ENCODE measurements at places on chromosomes 7 and 10.

GRCh38 chr10:111390813-111391563 lies 314.2 kb downstream of the ADRA2A start:
- no peak for DNase-seq

DNA sequence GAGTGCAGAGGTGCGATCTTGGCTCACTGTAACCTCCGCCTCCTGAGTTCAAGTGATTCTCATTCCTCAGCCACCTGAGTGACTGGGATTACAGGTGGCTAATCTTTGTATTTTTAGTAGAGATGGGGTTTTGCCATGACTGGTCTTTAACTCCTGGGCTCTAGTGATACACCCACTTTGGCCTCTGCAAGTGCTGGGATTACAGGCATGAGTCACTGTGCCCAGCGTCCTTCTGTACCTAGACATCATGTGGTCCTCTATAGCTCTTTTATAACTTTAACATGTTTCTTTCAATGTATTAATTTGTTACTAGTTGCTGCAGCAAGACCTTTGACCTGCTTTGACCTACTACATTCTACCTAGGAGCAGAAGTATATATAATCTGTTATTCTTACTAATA lies 38.7 kb upstream of the BICC1 start:
- DNase-seq = no peak

GRCh38 chr7:152336754-152337368 lies 98.9 kb downstream of the KMT2C start:
- DNase-seq = no peak

GRCh38 chr10:35127289-35127891 lies 744 bp downstream of the CREM start:
- DNase-seq = no peak

DNA sequence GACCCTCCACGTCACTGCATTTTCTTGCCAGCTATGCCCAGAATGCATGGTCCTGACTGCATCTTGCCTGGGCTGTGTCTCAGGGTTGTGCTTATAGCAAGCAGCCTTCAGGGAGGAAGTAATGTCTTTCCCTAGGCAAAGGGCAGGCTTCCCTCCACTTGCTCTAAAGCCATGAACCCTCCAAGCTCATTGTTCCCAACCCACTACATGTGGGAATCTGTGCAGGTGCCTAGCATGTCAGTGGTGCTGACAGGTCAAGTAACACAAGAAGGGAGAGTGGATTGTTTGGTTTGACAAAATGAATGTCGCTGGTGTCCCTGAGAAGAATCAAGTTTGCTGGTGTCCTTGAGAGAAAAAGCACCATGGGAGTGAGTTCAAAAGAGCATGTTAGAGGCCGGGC lies 53.9 kb upstream of the UCN3 start:
- DNase-seq = no peak

- no peak for DNase-seq
Measured at GRCh38 chr7:65404020-65404419, 30.4 kb downstream of the ZNF92 start.

- DNase-seq = no peak
Measured at GRCh38 chr10:96511044-96511945, 2.4 kb downstream of the TLL2 start.

DNA sequence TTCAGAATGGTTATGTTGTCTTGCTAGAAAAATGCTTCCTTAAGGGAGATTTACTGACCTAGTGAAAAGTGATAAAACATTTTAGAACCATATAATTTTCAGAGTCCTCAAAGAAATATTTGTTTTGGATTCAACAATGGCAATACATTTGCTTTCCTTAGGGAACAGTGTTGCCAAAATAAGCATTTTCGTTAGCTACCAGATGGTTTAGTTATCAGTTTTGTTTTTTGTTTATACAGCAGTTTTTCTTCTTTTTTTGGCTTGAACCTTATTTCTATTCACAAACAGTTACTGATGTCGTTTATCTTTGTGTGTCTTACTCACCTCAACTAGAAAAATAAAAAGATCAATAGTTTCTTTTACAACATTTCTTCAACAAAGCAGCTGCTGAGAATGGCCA lies 48.6 kb downstream of the EXOC4 start:
- peak; percentile 68 for DNase-seq

- no peak for DNase-seq
Measured at GRCh38 chr7:136502162-136502561, 366.3 kb upstream of the CHRM2 start.

DNA sequence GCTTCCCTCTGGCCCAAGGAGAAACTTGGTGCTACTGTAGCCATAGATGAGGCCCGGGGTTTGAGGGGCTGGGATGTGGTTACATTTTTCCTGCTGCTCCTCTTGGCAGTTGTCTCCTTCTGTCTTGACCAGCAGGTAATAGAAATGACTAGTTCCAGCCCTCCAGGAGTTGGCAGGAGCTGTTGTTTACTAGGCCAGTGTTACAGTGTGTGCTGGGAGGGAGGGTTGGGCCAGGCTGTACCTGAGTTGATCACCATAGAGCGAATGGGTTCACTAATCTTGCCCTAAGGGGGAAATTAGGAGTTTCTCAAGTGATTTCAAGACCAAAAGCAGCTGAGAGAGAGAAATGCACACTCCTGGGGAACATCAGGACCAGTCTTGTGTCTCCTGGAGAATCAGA lies 34.9 kb downstream of the PAX2 start:
- peak; percentile 44 for DNase-seq

- DNase-seq = no peak
Measured at GRCh38 chr10:27550823-27551222, 46.7 kb downstream of the RAB18 start.

GRCh38 chr10:22551681-22552365 lies 162.6 kb downstream of the PIP4K2A start:
- DNase-seq = no peak

DNA sequence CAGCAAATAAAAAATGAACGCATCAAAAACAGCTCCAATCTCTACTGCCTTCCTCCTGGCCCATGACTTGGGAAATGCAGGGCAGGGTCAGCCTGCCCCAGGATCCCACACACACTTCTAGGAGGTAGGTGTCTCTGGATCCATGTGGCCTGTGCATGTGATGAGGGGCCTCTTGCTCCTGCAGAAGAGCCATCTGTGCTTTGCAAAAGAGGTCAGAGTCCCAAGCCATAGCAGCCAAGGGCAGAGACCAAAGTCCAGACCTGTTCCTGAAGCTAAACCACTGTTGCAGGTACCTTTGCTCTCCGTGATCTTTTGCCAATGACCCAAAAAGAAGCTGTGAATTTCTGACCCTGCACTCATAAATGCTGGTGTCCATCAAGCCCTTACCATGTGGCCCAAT lies 57.1 kb downstream of the KCNMA1 start:
- DNase-seq = no peak

DNA sequence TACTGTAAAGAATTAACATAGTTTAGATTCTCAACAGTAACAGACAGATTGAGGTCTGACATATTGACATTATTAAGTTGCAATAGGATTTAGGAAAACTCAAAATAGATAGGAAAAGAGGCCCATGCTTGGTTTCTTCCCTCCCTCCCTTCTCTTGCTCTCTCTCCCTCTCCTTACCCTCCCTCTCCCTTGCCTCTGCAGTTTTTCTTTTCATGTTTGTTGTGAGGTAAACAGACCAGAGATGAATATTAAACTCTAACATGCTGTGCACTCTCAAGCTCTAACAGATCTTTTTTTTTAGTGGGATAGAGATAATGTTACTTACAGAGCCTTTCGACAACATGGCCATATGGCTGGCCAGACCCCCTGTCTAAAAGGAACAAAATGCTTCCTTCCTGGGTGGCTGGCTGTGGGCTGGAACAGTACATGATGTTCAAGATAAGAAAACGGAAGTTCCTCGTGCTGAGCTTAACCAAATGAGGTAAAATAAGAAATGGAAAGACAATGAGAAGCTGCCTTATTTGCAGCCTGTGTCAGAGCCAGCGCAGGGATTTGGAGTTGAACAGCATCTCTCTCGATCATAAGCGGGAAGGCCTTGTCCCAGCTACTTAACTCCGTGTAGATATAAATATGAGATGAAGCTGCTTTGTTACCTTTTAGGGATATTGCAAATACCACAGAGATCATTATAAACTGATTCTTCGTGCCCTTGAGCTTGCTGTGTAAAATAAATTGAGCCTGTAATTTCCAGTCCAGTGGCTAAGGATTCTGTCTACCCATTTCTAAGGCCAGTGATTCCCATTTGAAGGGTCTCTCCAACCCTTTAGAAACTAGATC lies 391.9 kb upstream of the NPVF start:
- DNase-seq = peak; percentile 47

DNA sequence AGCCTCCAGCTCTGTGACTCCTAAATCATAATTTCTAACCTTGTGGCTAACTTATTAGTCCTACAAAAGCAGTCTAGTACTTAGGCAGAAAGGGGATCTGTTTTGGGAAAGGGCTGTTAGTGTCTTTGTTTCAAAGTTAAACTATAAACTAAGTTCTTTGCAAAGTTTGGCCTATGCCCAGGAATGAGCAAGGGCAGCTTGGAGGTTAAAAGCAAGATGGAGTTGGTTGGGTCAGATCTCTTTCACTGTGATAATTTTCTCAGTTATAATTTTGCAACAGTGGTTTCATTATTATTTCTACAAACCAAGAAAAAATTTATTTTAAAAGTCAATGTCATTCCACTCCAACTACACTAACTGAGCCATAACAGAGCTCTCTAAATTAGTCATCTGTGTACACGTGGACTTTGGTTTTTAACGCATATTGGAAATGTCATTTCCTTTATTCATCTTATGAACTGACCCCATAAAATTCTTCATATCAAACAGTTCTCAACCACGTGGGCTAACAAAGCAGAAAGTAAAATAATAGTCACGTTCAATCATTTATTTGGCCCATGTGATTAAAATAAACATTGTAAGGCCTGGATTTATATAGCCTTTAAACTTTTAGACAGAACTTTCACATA lies 143.2 kb upstream of the C7orf33 start:
- peak; percentile 78 for DNase-seq

DNA sequence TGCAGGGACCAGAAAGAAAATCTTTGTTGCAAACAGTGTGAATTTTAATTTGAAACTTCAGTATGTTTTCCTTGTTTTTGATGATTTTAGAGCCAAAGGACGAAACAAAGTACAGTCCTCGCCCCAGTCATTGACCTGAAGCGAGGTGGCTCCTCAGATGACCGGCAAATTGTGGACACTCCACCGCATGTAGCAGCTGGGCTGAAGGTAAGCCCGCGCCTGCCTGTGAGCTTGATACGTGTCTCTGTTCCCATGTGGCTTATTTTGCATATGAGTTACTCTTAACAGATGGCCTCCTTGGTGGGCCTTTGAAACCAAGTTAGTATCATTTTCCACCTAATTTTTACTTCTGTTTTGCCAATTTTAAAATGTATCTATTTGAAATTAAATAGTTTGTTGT lies 12.3 kb downstream of the RBM17 start:
- no peak for DNase-seq

GRCh38 chr7:20030417-20030816 lies 186.8 kb downstream of the MACC1 start:
- DNase-seq = no peak

GRCh38 chr10:59006511-59007306 lies 169.7 kb upstream of the PHYHIPL start:
- no peak for DNase-seq

- DNase-seq = no peak
Measured at GRCh38 chr10:74335501-74335900, 184.5 kb downstream of the ADK start.

- no peak for DNase-seq
Measured at GRCh38 chr10:29804025-29804852, 169.5 kb upstream of the SVIL start.

DNA sequence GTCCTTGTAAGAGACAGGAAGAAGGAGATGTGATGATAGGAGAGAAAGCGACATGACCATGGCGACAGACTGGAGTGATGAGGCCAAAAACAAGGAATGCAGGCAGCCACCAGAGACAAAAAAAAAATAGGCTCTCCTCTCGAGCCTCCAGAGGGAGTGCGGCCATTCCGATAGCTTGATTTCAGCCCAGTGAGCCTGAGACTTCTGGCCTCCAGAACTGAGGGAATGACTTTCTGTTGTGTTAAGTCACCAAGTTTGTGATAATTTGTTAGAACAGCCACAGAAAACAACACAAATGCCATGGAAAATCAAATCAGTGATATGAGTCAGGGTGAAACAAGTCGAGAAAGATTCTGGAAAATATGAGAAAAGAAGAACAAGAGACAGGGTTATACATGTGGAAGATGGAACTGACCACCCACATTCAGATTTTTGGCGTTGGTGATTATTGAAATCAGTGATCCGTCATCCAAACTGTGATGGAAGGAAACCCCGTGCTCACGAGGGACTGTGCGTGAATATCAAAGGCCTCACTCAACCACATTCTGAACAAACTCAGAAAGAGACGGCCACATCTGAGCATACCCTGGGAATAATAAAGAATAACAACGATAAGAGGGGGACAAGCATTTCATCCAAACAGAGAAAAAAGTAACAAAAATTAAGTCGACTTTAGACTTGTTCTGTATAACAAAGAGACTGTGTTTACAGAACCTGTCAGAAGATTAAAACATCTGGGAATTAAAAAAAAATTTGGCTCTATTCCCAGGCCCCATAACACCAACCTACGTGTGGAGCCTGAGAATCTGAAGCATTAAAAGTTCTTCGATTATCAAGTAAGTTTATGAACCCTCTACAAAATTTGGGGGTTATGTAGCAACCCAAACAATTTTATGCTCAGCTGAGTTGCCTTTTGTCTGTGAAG lies 72.1 kb downstream of the EEPD1 start:
- DNase-seq = no peak

GRCh38 chr7:114070246-114070645 lies 151.4 kb upstream of the PPP1R3A start:
- DNase-seq = no peak

- no peak for DNase-seq
Measured at GRCh38 chr7:128210590-128211570, 30.2 kb upstream of the LEP start.

GRCh38 chr7:136142583-136142982 lies 165.4 kb upstream of the MTPN start:
- no peak for DNase-seq

- no peak for DNase-seq
Measured at GRCh38 chr10:70970830-70971229, 82.5 kb upstream of the PCBD1 start.

GRCh38 chr7:13322126-13322525 lies 634.7 kb downstream of the ARL4A start:
- DNase-seq = no peak

DNA sequence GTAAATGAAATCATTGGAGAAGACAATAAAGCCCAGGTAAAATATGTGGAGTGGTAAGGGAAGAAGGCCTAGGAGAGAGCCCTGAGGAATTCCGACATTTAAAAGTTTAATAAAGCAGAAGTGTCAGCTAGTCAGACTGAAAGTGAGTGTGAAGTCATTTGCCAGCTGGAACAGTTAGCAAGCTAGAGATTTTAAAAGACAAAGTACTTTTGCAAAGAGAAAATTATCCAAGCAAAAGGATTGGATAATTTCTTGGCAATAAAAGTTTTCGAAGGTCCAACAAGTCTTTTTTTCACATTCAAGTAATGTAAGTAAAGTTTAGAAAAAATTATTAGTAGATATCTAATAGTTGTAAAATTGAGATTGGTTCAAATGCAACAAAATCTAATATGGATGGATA lies 27.1 kb upstream of the SEMA3C start:
- no peak for DNase-seq

DNA sequence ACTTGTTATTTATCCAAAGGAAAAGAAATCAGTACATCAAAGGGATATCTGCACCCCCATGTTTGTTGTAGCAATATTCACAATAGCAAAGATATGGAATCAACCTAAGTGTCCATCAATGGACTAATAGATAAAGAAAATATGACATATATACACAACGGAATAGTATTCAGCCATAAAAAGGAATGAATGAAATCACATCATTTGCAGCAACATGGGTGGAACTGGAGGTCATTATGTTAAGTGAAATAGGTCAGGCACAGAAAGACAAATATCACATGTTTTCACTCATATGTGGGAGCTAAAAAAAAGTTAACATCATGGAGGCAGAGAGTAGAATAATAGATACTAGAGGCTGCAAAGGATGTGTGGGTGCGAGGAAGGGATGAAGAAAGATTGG lies 25.0 kb upstream of the KAT6B start:
- DNase-seq = no peak
